ENCODE measurements at places on chromosomes 3 and 15. TPM values are rescaled to one million over a fixed set of nuclear protein-coding genes. Genes with fewer than 3 reads are reported as not detected.

HTR3E gene
- 0.63 TPM for total RNA-seq

SLC38A3 gene
- 5.4 TPM for total RNA-seq

SIDT1 gene
- total RNA-seq, result 5.9 TPM

RARRES1 gene
- total RNA-seq, result 0.31 TPM

ISL2 gene
- total RNA-seq, result 4.2 TPM

COL6A5 gene
- 1.5 TPM for total RNA-seq

ZFAND6 gene
- 220 TPM for total RNA-seq

ZNF774 gene
- 8.7 TPM for total RNA-seq

HYAL1 gene
- 2.7 TPM for total RNA-seq

CD200R1 gene
- total RNA-seq, result 1.7 TPM

CD200 gene
- 8.5 TPM for total RNA-seq

CCR8 gene
- not detected for total RNA-seq

TRPC1 gene
- total RNA-seq, result 24.8 TPM

TBC1D5 gene
- total RNA-seq, result 98.1 TPM

CYB561D2 gene
- 18.9 TPM for total RNA-seq

SNX22 gene
- total RNA-seq, result 2.0 TPM

ROBO1 gene
- total RNA-seq, result 45.1 TPM

CHST2 gene
- total RNA-seq, result 6.8 TPM

OIP5 gene
- 21.2 TPM for total RNA-seq

CPLX3 gene
- 3.7 TPM for total RNA-seq

GPR62 gene
- 0.50 TPM for total RNA-seq

TLR9 gene
- total RNA-seq, result 0.08 TPM

CORO2B gene
- 2.2 TPM for total RNA-seq

GRAMD2A gene
- 1.4 TPM for total RNA-seq

GOLGA6L2 gene
- total RNA-seq, result 14.6 TPM

GATM gene
- 386 TPM for total RNA-seq

COL8A1 gene
- 1.3 TPM for total RNA-seq
